ENCODE measurements at places on chromosomes 13 and 19. TPM values are rescaled to one million over a fixed set of nuclear protein-coding genes. Genes with fewer than 3 reads are reported as not detected.

DNA sequence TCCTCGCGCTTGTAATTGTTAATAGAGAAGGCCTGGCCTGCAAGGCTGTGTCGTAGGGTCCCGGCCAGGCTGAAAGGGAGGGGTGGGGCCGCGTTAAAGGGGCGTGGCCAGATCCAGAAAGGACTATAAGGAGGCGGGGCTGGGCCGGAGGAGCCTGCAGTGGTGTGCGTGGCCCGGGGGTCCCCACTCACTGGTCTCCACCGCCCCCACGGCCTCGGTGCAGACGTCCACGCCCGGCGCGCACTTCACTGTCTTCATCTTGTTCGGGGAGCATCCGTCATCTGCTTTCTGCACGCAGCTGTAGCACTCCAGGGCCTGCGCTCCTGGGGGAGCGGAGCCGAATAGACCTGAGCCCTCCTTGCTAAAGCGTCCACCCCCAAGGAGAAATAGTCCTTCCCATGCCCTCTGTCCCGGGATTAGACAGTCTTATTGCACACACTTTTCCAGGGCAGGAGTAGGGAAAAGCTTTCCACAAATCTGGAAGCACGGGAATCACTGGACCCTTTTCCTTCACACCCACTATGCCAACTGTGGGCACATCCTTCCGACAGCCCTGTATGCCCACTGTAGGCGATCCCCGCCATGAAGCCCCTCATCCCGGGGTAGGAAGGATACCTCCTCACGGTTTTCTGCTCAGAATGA, 1.2 kb downstream of the LYPD3 start:
- no peaks in the 10 kb centered on the region for H3K27me3 ChIP-seq
- H3K4me1 ChIP-seq: peaks cover 22% of the 10 kb centered on the region
- H3K4me3 ChIP-seq: peak overlapping the region; percentile 73
- peak overlapping the region; percentile 26 for H3K27ac ChIP-seq
- H3K36me3 ChIP-seq: no peaks in the 10 kb centered on the region
- no peak for DNase-seq

GRCh38 chr19:7211191-7211951, 82.8 kb downstream of the INSR start:
- H3K27me3 ChIP-seq: no peaks in the 10 kb centered on the region
- H3K36me3 ChIP-seq: no peaks in the 10 kb centered on the region
- no peak overlapping the region for H3K4me3 ChIP-seq
- peaks cover 7% of the 10 kb centered on the region for H3K4me1 ChIP-seq
- H3K27ac ChIP-seq: no peak overlapping the region

- H3K27ac ChIP-seq: no peak overlapping the region
- no peak for DNase-seq
- H3K36me3 ChIP-seq: 0 out of 2 replicates have a peak, but pooled peaks cover 5% of the 10 kb centered on the region
- H3K27me3 ChIP-seq: no peaks in the 10 kb centered on the region
- no peaks in the 10 kb centered on the region for H3K4me1 ChIP-seq
Observed at GRCh38 chr19:1575323-1576241, 7.5 kb upstream of the MEX3D start.

GRCh38 chr13:83414393-83414792, 467.9 kb downstream of the SLITRK1 start:
- no peaks in the 10 kb centered on the region for H3K4me1 ChIP-seq
- H3K4me3 ChIP-seq: no peak overlapping the region
- no peaks in the 10 kb centered on the region for H3K27me3 ChIP-seq
- H3K27ac ChIP-seq: no peak overlapping the region
- H3K36me3 ChIP-seq: no peaks in the 10 kb centered on the region
- no peak for DNase-seq

DNA sequence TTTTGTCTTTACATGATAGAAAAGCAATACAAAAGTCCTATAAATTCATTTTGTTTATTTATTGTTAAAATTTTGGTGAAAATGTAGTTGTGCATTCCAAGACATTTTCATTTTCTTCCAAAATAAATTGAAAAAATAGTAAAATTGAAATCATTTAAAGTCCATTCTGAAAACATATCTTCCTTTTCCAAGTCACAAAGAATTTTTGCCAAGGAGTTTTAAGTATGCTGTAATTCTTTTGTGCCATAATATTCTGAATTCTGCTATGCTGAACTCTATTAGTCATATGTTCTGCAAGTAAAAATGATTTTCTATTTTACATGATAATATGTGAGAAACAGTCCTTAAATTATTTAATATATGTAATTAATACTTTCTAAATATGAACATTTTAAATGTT, 879.6 kb upstream of the SLC10A2 start:
- H3K4me3 ChIP-seq: no peak overlapping the region
- DNase-seq: no peak
- no peaks in the 10 kb centered on the region for H3K4me1 ChIP-seq
- H3K27ac ChIP-seq: no peak overlapping the region

DNA sequence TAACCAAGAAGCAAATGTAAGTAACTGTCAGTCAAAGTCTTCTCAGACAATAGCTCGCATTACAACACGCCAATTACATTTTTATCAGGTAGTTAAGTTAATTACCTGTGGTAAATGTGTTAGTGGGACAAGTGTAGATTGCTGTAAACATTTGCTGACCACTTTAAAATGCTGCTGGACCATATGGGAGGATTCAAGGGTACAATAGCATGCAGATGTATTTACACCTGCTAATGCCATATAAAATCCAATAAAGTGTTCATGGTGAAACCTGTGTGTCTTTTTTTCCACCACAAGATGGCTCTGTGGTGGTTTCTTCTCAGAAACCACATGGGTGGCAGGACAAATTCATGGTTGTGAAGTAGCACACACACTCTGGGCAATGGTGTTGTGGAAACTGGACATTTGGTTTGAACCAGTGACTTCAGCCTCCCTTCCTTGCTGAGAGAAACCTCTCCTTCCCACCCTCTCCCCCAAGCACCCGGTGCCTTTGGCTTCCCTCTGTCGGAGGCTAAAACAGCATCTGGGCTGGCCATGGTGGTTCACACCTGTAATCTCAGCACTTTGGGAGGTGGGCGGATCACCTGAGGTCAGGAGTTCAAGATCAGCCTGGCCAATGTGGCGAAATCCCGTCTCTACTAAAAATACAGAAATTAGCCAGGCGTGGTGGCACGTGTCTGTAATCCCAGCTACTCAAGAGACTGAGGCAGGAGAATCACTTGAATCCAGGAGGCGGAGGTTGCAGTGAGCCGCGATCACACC, 18.1 kb upstream of the GTF3A start:
- H3K27ac ChIP-seq: no peak overlapping the region
- no peaks in the 10 kb centered on the region for H3K27me3 ChIP-seq
- no peak for DNase-seq
- H3K4me1 ChIP-seq: no peaks in the 10 kb centered on the region

DNA sequence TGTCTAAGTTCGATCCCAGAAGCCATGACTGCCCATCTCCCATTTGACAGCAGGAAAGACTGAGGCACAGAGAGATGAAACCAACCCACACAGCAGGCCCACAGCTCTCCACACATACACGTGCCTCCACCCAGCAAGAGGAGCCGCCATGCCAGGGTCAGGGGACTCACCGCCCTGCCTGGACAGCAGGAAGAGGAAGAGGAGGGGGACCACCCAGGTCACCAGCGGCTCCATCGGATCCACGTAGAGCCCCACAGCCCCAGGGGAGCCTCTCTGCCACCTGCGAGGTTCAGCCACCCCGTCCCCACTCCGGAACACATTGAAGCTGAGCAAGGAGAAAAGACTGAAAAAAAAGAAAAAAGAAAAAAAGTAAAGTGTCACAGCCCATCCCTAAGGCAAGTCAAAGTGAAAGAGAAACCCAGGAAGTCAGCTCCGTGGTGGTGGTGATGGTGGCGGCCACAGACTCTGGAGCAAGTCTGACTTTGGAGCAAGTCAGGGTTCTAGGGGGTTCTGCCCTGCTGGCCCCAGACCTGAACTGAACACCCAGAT, at the start of gene IL12RB1:
IL12RB1 (minus strand) TSS at position 345 of the 549 bp plus-strand sequence; CDS start at position 234, 111 bp downstream.
- no peaks in the 10 kb centered on the region for H3K4me1 ChIP-seq
- no peak within 1 kb of the TSS for H3K4me3 ChIP-seq
- H3K27ac ChIP-seq: no peak within 1 kb of the TSS
- no peaks in the 10 kb centered on the region for H3K36me3 ChIP-seq
- DNase-seq: no peak

- no peak for DNase-seq
- peak overlapping the region; percentile 67 for H3K27ac ChIP-seq
- peaks cover 16% of the 10 kb centered on the region for H3K36me3 ChIP-seq
- no peaks in the 10 kb centered on the region for H3K27me3 ChIP-seq
Observed at GRCh38 chr19:1235625-1236538, 1.9 kb downstream of the CBARP start.

- H3K4me3 ChIP-seq: peak overlapping the region; percentile 13
- H3K4me1 ChIP-seq: peaks cover 27% of the 10 kb centered on the region
- no peaks in the 10 kb centered on the region for H3K27me3 ChIP-seq
- peak; percentile 7 for DNase-seq
- H3K36me3 ChIP-seq: no peaks in the 10 kb centered on the region
Observed at GRCh38 chr13:112791663-112792440, 102.0 kb downstream of the ATP11A start.

DNA sequence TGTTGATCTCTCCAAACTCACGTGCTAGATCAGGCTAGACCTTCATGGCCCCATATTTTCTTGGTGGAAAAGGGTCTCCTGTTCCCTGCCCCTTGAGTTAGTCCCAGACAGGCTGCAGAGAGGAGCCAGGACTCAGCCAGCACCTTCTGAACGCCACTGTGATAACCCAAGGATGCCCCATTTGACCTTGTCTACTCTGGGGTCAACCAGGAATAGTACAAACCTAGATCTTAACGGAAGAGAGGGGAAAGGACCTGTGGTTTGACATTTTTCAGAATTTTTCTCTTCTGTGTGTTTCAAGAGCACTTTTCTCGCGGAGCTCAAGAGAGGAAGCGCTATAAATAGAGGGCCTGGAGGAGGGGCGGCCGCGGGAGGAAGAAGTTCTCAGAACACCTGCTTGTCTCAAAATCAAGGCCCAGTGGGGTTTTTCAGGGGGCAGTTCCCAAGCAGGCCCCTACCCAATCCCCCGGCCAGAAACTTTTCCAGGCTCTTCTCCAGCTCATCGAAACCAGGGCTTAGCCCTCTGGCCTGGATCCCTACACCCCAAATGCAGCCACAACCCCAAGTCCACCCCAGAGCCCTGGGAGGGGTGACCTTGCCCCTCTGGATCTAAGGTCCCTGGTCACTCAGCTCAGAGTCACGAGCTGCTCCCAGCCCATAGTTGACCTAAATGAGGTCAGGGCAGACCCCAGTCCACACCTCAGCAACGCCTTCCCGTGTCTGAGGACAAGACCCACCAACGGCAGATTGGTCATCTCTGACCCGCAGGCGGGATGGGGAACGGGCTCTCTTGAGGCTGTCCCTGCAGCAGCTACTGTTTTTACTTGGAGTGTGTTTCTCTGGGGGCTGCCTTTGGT, 75.6 kb upstream of the TM9SF2 start:
- peaks cover 3% of the 10 kb centered on the region for H3K27me3 ChIP-seq
- no peak overlapping the region for H3K4me3 ChIP-seq
- H3K27ac ChIP-seq: no peak overlapping the region
- DNase-seq: no peak

DNA sequence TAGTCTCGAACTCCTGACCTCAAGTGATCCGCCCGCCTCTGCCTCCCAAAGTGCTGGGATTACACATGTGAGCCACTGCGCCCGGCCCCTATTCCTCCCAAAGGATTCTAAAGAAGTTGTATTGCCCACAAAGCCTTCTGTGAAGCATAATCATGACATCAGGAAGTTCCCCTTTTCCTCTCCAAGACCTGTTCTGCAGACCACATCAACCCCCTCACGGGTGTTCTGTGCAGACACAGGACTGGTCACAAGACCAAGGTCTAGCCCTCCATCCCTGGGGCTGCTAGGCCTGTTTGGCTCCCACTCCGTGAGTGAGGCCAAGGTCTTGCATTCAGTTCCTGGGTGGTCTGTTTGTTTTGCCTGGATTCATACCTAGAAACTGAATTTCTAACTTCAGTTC, 178.1 kb downstream of the FLT1 start:
- no peak for DNase-seq
- no peak overlapping the region for H3K4me3 ChIP-seq
- H3K27me3 ChIP-seq: no peaks in the 10 kb centered on the region
- no peak overlapping the region for H3K27ac ChIP-seq

- no peaks in the 10 kb centered on the region for H3K27me3 ChIP-seq
- H3K4me1 ChIP-seq: peaks cover 18% of the 10 kb centered on the region
- H3K4me3 ChIP-seq: no peak overlapping the region
- no peak overlapping the region for H3K27ac ChIP-seq
- no peaks in the 10 kb centered on the region for H3K36me3 ChIP-seq
Observed at GRCh38 chr13:30870049-30870884, 35.8 kb upstream of the MEDAG start.

GRCh38 chr13:40116008-40116407, 460.5 kb downstream of the COG6 start:
- no peak overlapping the region for H3K4me3 ChIP-seq
- DNase-seq: peak; percentile 80
- no peaks in the 10 kb centered on the region for H3K27me3 ChIP-seq
- H3K36me3 ChIP-seq: no peaks in the 10 kb centered on the region

Gene FSD1
- 20.1 TPM for total RNA-seq

GRCh38 chr13:46569456-46569855, 16.5 kb downstream of the LRCH1 start:
- H3K36me3 ChIP-seq: no peaks in the 10 kb centered on the region
- no peak for DNase-seq
- H3K4me3 ChIP-seq: no peak overlapping the region
- H3K27ac ChIP-seq: no peak overlapping the region
- no peaks in the 10 kb centered on the region for H3K4me1 ChIP-seq

DNA sequence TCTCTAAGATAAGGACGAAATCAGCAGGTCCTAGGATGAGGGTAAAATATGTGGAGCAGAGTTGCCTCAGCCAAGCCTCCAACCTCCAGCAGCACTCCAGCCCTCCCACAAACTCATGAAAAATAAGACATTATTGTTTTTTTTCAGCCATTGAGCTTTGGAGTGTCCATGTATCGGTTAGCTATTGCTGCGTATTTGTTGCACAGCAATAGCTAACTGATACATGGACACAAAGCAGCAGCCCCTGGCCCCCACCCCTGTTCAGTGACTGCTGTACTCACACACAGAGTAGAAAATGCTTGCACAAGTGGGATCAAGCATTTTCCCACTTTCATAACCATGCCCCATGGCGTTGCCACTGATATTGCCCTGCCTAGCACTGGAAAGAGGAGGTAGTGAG, 19.1 kb upstream of the URI1 start:
- H3K36me3 ChIP-seq: no peaks in the 10 kb centered on the region
- H3K27ac ChIP-seq: no peak overlapping the region
- no peaks in the 10 kb centered on the region for H3K4me1 ChIP-seq
- H3K27me3 ChIP-seq: no peaks in the 10 kb centered on the region
